Naive thymus-derived CD4-positive, alpha-beta T cell (primary cell): ENCODE measurements at places on chromosomes 11 and 22. TPM values are rescaled to one million over a fixed set of nuclear protein-coding genes. Genes with fewer than 3 reads are reported as not detected.

The KDM4D gene
- 0.68 and 0.71 TPM in 2 replicates for total RNA-seq

DNA sequence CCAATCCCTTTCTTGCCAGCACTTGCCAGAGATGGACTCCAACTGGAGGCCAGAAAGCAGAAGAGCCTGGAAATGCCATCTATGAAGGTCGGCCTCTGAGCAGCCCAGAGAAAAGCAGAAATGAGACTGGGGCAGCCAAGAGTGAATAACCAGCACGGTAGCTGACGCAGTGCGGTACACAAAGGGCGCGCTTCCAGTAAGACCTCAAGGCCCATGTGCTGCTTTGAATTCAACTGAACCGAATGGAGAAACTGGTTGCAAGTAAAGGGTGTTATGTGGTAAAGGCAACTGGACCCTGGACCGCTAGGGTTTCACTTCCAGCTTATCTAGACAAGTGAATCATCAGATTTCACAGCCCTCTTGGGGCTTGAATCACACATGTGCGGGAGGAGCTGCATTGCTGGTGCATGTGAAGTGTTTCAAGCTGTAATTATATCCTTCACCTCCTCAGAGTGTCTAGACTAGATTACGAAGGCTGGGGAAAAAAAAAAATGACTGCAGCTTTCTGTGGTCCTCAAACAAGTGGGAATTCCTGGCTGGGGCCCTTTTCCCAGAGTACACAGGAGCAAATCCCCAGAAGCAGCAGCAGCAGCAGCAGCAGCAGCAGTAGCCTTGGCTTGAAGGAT lies 128.9 kb downstream of the CCDC34 start:
- H3K27ac ChIP-seq, result no peak overlapping the region
- no peak overlapping the region for H3K4me3 ChIP-seq
- H3K4me1 ChIP-seq, result no peaks in the 10 kb centered on the region
- H3K27me3 ChIP-seq, result no peaks in the 10 kb centered on the region
- H3K36me3 ChIP-seq, result no peaks in the 10 kb centered on the region

- no peak for DNase-seq
- H3K27ac ChIP-seq, result no peak overlapping the region
- peak overlapping the region; percentile 33 for H3K4me3 ChIP-seq
- H3K36me3 ChIP-seq, result no peaks in the 10 kb centered on the region
- H3K27me3 ChIP-seq, result no peaks in the 10 kb centered on the region
These were observed 4.7 kb upstream of the FAM111B start for GRCh38 chr11:59102259-59102765.

- no peaks in the 10 kb centered on the region for H3K27me3 ChIP-seq
- DNase-seq, result no peak
- no peaks in the 10 kb centered on the region for H3K36me3 ChIP-seq
- H3K4me1 ChIP-seq, result no peaks in the 10 kb centered on the region
- no peak overlapping the region for H3K4me3 ChIP-seq
These were observed 19.2 kb upstream of the TUB start for GRCh38 chr11:8061555-8062428.

The CYP2D6 gene
- 13.3 TPM for total RNA-seq

DNA sequence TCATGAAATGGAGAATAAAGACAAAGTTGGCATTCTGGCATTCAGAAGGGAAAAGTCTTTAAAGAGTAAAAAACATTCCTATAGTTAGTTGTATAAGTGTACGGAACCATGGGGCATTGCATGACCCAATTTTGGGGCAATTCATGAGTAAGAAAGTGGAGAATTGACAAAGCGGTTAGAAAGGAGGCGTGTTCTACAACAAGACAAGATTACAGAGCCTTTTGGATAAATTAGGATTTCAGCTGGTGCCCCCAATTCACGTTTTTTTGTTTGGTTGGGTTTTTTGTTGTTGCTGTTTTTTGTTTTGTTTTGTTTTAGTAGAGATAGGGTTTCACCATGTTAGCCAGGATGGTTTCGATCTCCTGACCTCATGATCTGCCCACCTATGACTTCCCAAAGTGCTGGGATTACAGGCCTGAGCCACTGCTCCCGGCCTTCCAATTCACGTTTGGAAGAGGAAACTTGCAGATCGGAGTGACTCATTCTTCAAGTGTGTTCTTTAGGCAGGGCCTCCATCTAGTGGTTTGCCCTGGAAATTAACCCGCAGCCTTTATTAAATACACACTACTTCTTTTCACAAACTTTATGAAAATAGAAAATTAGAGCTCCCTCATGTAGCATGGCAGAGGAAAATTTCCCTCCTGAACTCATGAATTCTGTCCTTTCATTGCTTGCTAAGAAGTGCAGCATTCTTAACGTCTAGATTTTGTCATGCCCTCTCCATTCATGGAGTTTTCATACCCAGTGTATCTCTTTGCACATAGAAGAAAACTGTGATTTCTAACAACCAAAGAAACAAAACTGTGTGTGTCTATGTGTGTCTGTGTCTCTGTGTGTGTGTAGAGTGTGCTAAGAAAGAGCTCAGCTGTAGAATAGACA lies 118.1 kb downstream of the BBOX1 start:
- no peaks in the 10 kb centered on the region for H3K36me3 ChIP-seq
- H3K27me3 ChIP-seq, result no peaks in the 10 kb centered on the region
- no peak overlapping the region for H3K27ac ChIP-seq
- H3K4me1 ChIP-seq, result no peaks in the 10 kb centered on the region

DNA sequence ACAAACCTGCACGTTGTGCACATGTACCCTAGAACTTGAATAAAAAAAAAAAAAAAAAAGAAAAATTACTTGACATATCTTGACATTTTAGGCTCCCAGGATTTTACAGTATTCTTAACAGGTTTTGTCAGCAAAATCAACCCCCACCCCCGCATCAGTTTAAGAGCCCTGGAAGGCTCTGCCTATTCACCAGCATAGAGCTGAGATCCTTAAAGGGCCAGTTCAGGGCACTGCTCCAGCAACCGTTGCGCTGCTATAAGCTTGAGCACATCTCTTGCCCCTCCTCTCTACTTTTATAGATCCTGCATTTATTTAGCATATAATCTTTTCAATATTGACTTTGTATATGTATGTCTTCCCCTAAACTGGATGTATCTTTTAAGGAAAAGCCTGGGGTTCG lies 697 bp upstream of the PAFAH1B2 start:
- H3K4me1 ChIP-seq, result peaks cover 10% of the 10 kb centered on the region
- H3K27ac ChIP-seq, result peak overlapping the region; percentile 85
- H3K36me3 ChIP-seq, result no peaks in the 10 kb centered on the region
- peak; percentile 27 for DNase-seq
- H3K4me3 ChIP-seq, result peak overlapping the region; percentile 89
- H3K27me3 ChIP-seq, result no peaks in the 10 kb centered on the region

The MRPL48 gene
- total RNA-seq, result 27.9 TPM

- H3K36me3 ChIP-seq, result no peaks in the 10 kb centered on the region
- H3K4me3 ChIP-seq, result no peak overlapping the region
- no peaks in the 10 kb centered on the region for H3K27me3 ChIP-seq
These were observed 139.4 kb downstream of the SPATA19 start for GRCh38 chr11:133705873-133706272.

GRCh38 chr11:125481531-125481930 lies 14.5 kb downstream of the FEZ1 start:
- H3K27ac ChIP-seq, result no peak overlapping the region
- no peaks in the 10 kb centered on the region for H3K36me3 ChIP-seq
- DNase-seq, result no peak
- H3K4me3 ChIP-seq, result no peak overlapping the region
- H3K27me3 ChIP-seq, result no peaks in the 10 kb centered on the region

DNA sequence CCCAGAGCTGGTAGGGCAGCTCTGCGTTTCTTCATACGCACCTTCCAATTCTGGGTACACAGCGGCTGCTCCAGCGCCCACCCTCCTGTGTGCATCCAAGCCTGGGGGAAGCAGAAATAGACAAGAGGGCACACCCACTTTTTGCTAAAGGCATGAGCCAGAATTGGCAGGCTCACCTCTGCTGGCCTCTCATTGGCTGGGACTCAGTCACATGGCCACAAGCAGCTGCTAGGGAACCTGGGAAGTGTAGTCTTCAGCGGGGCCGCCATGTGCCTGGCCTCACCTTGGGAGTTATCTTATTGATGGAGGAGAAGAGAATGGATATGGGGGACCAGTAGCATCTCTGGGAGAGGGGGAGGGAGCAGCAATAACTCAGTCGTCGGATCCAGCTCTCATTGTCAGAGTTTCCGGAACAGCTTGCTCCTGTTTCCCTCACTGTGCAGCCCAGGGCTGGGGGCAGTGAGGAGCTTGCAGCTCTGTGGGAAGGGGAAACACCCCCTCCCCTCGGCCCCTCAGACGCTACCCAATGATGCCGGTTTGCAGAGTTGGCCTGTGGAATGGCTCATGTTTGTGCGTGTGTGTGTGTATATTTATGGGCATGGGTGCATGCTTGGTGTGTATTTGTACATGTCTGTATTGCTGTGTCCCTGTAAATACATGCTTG lies 11.8 kb upstream of the MIEF1 start:
- H3K27me3 ChIP-seq, result no peaks in the 10 kb centered on the region
- H3K27ac ChIP-seq, result no peak overlapping the region

DNA sequence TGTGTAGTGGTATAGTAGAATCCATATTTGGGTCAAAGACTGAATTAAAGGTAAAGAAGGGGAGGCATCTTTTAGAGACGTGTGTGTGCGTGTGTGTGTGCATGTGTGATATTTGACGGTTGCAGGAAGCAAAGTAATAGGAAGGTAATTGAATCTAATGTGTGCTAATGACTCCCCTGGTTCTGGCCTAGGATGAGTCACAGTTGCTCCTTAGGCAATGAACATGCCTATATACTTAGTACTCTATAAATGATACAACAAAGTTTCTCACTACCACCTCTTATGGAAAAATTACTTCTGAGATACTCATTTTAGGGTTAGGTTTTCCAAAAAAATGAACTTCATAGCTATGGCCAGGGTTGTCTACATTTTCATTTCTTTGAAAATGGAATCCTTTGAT lies 409.6 kb downstream of the GUCY1A2 start:
- no peaks in the 10 kb centered on the region for H3K27me3 ChIP-seq
- H3K4me1 ChIP-seq, result no peaks in the 10 kb centered on the region
- H3K4me3 ChIP-seq, result no peak overlapping the region

The ATG13 gene
- total RNA-seq, result 96.8 TPM

DNA sequence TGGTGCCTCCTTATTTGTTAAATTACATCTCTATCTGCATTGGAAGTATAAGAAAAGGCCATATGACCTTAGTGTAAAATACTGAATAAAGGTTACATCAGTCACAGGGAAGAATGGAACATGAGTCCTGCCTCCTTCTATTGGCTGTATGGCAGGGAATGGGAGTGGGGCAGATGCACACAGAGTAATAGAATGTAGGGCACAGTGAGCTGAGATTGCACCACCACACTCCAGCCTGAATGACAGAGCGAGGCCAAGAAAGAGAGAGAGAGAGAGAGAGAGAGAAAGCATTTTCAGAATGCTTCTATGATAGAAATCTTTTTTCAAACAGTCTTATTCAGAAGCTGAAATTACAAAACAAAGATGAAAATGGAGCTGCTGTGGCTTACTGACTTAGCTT lies 58.8 kb downstream of the SLN start:
- H3K27ac ChIP-seq, result no peak overlapping the region
- H3K4me3 ChIP-seq, result no peak overlapping the region
- H3K27me3 ChIP-seq, result peaks cover 2% of the 10 kb centered on the region
- H3K4me1 ChIP-seq, result no peaks in the 10 kb centered on the region
- H3K36me3 ChIP-seq, result no peaks in the 10 kb centered on the region
- DNase-seq, result no peak

GRCh38 chr22:37487571-37487970 lies 1.4 kb upstream of the MFNG start:
- H3K4me1 ChIP-seq, result peaks cover 25% of the 10 kb centered on the region
- peaks cover 20% of the 10 kb centered on the region for H3K36me3 ChIP-seq
- peak overlapping the region; percentile 86 for H3K27ac ChIP-seq
